Brain (organoid and tissue), 16 donors: ENCODE measurements at places on chromosomes 3 and 15.

- no peak for DNase-seq
Observed at GRCh38 chr15:80835336-80835735, 56.2 kb downstream of the CEMIP start.

- no peak for DNase-seq
Observed at GRCh38 chr15:41656188-41656587, 4.0 kb upstream of the MGA start.

- DNase-seq: no peak
Observed at GRCh38 chr15:56913241-56913640, 5.2 kb upstream of the TCF12 start.

- DNase-seq: peak; percentile 33
Observed at GRCh38 chr15:94164202-94164807, 67.1 kb upstream of the MCTP2 start.

DNA sequence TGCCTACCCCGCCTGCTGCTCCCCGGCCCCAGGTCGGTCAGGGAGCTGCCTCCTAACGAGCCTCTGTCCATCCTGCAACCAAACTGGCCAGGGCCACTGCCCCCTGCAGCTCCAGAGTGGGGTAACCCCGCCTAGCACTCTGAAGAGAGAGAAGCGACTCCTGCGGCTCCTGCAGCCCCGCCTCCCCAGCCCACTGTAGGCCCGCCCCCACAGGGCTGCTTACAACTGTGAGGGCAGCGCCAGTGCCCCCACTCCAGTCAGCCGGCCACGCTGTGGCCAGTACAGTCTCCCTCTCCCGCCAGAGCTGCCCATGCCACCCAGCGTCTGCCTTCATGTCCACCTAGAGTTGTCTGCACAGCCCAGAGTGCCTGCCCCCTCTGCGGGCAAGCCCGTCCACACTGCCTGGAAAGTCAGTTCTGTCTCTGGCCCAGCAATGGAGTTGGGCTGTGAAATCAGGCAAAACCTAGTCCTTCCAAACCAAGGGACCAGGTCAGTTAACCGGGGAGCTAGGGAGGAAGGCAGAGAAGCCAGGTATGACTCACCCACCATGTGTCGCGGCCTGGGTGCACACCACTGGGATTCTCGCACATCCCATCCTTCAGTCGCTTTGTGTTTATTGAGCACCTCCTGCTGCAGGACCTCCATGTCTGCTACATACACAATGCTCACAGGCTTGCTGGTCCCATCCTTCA, 2.4 kb downstream of the UCN2 start:
- no peak for DNase-seq

- no peak for DNase-seq
Observed at GRCh38 chr3:106850437-106850836, 526.8 kb upstream of the CCDC54 start.

DNA sequence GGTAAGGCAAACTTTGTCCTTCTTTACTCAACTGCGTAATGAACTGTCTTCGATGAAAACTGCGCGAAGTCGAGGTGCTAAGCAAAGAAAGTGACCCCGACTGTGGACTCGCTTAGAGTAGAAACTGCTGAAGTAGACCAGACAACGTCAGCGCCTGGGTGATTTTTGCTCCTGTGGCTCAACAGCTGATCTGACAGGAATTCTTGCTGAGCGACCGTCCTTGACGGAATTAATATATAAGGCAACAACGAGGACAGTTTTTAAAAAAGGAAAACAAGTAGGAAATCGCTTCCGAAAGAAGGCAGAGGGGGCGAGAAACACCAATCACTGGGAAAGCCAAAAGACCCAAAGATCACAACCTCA, 541 bp downstream of the RPS27L start:
- no peak for DNase-seq

GRCh38 chr3:11510001-11510340, 133.7 kb downstream of the VGLL4 start:
- peak; percentile 33 for DNase-seq

GRCh38 chr15:56468401-56468800, 3.5 kb upstream of the MNS1 start:
- no peak for DNase-seq

DNA sequence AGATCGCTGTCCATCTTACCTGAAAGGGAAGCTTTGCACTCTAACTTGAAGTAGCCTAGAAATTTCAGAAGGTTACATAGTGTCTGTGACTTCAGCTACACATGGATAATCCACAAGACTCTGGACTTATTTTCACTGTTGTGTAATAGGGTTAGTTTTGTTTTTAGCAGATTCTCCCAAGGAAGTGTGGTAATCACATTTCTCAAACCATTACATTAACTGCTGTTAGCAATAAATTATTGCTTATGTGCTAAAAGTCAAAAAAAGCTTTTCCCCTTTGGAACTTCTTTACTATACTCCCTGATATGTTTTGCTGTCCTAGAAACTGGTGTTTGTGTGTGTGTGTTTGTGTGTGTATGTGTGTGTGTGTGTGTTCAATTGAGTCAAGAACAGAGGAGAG, 351.8 kb upstream of the TPRG1 start:
- no peak for DNase-seq

GRCh38 chr3:120429921-120430361, 20.9 kb downstream of the FSTL1 start:
- no peak for DNase-seq

DNA sequence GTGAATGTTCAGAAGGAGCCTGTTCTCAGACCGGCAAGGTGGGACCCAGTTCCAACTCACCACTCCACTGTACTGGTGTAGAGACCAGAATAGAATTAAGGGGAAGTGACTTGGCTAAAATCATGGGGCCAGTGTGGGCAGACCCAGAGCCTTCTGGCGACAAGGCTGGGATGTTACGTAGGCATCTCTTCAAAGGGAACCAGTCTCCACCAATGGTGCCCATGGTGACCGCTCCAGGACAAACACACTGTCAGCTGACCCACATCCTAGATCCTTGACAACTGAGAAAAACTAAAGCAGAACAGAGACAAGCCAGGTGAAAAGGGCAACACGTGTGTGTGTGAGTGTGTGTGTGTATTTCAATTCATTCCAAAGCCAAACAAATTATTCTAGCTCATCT, 321.7 kb upstream of the FRG2C start:
- no peak for DNase-seq

DNA sequence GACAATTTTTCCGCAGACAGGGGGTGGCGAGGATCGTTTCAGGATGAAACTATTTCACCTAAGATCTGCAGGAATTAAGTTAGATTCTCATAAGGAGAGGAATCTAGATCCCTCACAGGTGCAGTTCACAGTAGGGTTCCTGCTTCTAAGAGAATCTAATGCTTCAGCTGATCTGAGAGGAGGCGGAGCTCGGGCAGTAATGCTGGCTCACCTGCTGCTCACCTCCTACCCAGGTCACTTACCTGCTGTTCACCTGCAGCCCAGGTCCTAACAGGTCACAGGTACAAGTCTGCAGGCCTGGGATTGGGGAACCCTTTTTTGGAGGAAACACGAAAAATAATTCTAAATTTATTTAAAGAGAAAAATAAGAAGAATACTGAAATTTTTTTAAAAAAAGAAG, 406.8 kb downstream of the MCTP2 start:
- DNase-seq: no peak

DNA sequence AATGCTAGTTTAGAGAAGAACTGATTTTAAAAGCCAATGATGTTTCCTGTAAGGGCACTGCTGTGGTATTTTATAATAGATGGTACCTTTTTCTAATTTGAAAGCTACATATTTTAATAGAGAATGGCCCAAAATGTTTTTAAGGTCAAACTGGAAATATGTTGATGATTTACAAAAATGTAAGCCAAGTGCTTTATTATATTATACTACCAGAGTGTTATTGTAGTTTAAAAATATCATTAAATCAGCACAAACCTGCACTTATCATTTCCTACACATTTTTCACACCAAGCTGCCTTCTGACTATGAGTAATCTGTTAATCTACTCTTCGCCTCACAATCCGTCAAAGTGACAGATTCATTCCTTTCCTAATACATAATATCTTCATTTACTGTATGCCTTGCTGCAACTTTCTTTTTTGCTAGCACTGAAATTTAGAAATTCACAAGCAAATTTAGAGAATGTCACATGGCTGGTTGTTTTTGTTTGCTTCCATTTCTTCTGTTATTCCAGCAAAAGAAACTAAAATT, 126.4 kb upstream of the FAM3D start:
- DNase-seq: no peak

DNA sequence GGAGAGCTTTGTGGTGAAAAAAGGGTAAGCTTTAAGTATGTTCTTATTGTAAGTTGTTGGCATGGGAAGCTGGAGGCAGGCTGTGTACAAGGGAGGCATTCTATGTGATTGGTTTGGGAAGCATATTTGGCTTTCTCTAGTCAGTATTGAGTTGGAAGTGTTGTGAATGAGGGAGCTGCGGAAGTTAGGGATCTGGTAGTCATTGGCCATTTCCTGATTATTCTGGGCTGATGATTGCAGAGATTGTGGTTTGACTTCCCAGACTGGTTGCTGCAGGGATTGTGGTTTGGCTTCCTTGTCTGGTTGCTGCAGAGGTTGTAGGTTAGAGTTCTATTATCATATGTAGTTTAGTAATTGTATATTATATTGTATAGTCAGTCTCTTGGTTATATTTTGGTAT, 21.0 kb downstream of the STXBP5L start:
- DNase-seq: no peak

DNA sequence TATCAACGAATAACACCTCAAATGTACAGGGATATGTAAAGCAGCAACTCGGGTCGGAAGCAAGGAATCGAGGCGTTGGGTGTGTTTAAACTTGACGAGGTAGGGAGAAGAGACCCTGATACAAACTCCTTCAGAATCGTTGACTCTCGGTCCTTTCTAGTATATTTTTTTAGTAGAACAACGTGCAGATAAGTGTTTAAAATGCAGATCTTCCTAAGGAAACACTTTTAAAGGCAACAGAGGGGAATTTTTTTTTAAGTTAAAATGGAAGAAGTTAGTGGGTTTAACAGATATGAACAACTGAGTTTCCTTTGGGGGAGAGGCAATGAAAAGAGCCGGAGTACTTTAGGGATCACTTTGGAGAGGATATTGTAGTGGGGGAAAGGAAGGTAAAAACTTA, 1.1 kb upstream of the KPNA4 start:
- DNase-seq: no peak

DNA sequence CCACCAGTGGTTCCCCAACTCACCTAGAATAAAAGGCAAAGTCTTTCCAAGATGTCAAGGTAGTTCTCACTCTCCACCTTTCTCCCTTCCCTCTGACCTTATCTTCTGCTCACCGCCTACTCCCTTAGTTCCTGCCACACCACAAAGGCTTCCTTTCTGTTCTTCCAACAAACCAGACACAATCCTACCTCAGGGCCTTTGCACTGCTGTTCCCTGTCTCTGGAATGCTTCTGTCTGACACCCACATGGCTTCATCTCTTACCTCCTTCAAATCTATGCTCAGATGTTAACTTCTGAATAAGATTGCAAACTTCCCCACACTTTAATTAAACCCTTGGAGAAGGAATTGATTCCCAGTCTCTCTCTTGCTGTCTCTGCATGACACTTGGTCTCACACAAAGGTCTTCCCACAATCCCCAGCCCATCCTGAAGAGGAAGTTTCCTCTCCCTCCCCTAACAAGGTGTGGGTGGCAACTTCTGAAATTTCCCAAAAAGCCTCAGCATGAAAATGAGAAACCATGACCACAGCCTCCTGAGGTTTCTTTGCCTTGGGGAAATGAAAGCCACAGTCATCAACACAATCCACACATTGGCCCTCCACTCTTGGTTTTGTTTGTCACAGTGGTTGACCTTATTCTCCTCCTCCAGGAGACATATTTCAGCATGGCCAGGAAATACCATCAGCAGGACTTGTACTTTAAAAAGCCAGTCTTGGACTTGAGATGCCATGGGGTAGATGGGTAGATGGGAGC, 3.0 kb upstream of the RYK start:
- no peak for DNase-seq

GRCh38 chr3:96083610-96084009, 730.8 kb upstream of the EPHA6 start:
- no peak for DNase-seq

DNA sequence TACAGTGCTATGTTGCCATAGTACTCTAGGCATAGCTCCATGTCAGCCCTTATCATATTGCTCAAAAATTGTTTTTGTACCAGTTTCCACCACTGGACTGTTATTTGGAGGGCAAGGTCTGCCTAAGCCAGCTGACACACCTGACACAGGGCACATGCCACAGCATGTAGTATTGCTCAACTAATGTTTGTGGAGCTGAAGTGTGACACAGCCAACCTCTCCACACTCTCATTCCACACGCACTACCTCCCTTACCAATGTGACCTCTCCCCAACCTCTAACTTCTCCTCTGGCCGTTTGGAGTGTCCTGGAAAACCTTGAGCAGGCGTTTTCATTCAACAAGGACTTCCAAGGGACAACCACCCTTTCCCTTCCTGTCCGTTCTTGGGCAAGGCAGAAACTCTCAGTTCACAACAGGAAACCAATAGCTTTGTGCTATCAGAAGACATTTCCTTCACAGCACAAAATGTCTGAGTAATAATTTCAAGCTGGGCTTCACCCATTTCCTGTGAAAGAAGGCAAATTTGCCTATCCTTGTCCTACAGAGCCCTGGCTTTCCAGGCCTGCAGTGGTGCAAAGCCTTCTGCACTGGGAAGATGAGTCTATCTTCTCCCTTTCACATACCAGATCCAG, 38.4 kb downstream of the TLNRD1 start:
- DNase-seq: no peak

DNA sequence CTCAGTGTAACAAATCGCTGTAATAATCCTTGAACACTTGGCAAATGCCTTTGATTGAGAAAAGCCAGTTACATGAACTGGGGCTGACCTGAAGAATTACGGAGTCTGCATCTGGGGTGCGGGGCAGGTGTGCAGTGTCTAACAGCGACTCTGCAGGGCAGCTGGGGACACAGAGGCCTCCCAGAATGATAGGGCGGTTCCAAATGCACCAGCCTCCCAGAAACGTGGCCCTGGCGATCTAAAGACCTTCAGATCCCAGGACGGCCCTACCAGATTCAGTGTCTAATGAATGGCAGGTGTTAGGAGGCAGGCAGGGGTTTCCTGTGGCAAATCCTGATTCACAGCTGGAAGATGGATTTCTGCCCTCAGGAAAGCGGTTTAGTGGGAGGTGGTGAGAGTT, 100.5 kb upstream of the RGMA start:
- DNase-seq: no peak

- peak; percentile 71 for DNase-seq
Observed at GRCh38 chr3:12984023-12984823, 89.0 kb downstream of the IQSEC1 start.

DNA sequence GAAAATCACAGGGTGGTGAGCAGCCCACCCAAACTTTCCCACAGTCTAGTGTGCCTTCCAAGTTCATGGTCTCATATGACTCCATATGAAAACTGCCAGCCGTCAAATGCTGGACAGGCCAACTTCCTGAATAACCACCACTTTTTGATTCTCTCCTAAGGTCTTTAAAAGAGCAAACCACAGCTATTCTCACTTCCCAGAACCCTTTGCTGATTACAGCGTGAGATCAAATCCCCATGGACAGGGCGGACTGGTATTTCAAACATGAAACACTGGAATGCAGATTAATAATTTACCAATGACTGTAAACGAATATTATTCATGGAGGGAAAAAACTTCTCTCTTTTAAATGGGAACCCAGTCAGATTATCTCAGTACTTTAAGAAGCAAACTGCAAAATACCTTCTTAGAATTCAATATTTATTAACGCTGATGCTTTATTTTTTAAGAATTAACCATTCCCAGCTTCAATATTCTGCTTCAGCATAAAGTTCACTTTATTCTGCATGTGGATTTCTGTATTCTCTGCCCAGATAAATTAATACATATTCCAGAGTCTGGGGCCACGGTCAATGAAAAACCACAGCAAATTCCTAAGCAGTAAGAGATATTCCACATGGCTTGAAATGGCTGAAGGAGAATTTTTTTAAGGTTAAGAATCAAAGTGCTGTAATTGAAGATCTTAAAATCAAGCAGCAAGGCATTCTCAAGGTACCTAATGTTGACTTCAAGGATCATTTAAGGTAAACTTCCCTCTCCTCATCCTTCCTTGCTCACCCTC, 42.9 kb downstream of the MYO1E start:
- DNase-seq: no peak
